ENCODE measurements at places on chromosomes 2 and 18.

DNA sequence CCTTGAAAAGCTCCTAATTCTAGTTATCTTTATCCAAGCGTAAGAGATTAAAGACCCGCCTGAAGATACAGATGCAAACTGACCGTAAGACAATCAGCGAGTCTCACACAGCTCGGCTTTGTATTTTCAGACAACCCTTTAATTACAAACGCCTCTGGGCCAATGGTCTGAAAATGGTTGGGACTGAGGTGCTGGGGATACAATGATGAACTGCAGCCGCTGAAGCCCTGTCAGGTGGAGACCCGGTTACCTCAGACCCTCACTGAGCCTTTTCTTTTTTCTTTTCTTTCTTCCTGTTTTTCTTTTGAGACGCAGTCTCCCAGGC lies 715 bp upstream of the CFAP36 start:
- no peak for DNase-seq

DNA sequence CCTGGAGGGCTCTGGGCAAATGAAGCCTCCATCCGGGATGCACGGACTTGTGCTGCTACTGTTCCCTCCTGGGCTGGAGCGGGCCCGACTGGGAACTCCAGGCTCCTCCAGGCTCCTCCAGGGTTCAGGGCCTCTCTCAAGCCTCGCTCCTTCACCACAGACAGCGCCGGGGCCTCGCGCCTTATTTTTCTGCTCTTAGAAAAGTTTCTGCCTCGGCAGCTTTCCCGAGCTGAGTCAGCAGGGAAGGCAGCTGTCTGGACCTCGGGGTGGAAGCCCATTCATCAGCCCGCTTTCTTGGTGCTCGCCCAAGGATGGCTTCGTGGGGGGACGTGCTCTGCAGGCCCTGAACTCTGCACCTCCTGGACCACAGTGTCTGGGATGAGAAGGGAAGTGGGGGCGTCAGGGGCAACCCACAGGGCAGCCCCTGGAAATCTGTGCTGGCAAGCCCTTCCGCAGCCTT lies 12.9 kb upstream of the TEX51 start:
- no peak for DNase-seq

- peak; percentile 6 for DNase-seq
These were observed 61.0 kb downstream of the TMEM163 start for GRCh38 chr2:134657650-134658250.

- peak; percentile 64 for DNase-seq
These were observed 9.2 kb upstream of the PAIP2B start for GRCh38 chr2:71235930-71236587.

GRCh38 chr2:31987454-31988220 lies 23.2 kb downstream of the MEMO1 start:
- no peak for DNase-seq

DNA sequence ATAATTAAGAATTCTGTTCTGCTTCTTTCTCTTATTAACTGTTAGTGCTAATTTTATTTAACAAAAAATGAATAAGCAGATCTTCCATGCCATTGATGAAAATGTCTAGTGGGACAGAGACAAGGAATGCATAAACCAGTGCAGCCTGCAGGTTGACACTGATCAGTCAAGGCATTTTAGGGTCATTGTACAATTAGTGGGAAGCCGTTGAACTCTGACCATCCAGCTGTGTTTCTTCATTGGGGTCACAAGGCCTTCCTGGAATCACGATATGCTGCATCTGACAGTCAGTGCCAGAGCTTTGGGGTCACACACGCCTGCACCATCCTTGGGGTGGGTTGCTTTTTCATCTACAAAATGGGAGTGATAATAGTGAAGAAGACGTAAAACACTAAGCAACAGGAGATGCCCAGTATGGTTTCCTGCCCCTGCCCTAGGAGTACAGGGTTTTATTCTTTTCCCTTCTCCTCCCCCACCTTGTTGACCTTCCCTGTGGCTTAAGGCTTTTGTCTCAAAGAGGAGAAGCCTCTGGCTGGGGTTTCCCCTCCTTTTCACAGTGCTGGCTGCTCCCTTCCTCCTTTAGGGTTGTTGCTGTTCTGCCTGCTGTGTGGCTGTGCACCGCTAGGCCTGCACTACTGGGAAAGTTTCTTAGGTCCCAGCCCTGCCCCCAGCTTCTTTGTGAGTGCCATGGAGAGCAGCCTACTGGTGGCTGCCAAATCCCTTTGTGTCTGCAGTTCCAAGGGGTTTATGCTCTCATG lies 245.6 kb downstream of the TPGS2 start:
- DNase-seq = no peak

- no peak for DNase-seq
These were observed 105.7 kb downstream of the LRRC30 start for GRCh38 chr18:7336623-7337022.

- DNase-seq = no peak
These were observed 104.5 kb downstream of the UGGT1 start for GRCh38 chr2:128195435-128195984.

GRCh38 chr2:237154082-237154638 lies 68.5 kb downstream of the COPS8 start:
- no peak for DNase-seq

GRCh38 chr2:102033031-102033749 lies 41.4 kb downstream of the IL1R2 start:
- peak; percentile 97 for DNase-seq

DNA sequence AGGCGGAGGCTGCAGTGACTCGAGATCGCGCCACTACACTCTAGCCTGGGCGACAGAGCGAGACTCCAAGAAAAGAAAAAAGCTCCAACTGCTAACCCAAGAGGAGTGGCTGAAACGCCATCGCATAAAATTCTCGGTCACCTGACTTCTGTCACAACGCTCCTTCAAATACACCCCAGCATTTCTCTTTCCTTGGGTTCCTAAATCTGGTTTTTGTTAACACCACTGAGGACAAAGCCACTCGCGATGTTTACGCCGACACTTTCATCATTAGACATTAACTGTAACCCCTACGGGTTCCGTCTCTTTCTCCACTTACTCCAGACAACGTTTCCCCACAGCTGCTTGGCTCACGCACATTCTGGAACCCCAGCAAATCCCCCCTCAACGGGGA lies 679 bp downstream of the CLK1 start:
- DNase-seq = no peak

GRCh38 chr2:178485356-178485755 lies 5.1 kb downstream of the PLEKHA3 start:
- no peak for DNase-seq

GRCh38 chr2:8554296-8554806 lies 127.5 kb upstream of the ID2 start:
- DNase-seq = no peak

GRCh38 chr2:105797298-105797819 lies 52.6 kb downstream of the NCK2 start:
- DNase-seq = peak; percentile 95

- DNase-seq = no peak
These were observed 467.3 kb upstream of the ETAA1 start for GRCh38 chr2:66929632-66930338.

GRCh38 chr2:136497709-136498108 lies 267.6 kb upstream of the THSD7B start:
- no peak for DNase-seq

DNA sequence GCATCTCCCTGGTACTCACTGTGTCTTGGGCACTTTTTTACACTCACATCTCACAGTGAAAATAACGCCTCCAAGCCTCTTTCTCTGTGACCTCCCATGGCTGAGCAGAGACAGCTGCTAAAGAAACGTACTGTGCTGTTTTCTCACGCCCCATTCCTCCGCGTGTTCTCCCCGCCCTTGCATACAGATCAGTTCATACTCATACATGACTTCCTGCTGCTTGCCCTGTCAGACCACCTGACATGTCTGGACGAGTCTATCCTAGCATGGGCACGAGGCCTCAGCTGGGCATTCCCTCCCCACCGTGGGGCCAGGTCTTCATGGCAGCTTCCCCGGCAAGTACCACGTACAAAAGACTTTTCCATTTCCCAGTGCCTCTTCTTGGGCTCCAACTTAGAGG lies 21.2 kb upstream of the IL1A start:
- DNase-seq = no peak

- no peak for DNase-seq
These were observed 53.9 kb downstream of the BIN1 start for GRCh38 chr2:127052771-127053691.

DNA sequence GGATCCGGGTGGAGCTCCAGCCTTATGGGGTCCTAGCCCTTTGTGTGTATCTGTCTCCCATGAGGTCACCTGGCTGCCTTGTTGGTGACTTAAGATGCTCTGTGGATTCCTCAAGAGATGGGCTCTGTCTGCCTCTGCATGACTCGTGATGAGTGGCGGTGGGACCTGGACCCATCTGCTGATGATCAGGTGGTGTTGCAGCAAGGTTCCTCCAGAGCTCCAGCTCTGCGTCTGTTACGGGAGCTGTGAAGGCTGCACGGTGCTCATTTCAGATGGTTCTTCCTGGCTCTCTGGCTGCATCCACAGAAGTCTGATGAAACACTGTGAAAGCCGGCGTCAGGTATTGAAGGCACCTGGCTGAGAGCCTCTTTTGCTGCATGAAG lies 2.4 kb downstream of the AGAP1 start:
- no peak for DNase-seq

GRCh38 chr2:177289824-177290628 lies 25.5 kb upstream of the NFE2L2 start:
- DNase-seq = no peak

DNA sequence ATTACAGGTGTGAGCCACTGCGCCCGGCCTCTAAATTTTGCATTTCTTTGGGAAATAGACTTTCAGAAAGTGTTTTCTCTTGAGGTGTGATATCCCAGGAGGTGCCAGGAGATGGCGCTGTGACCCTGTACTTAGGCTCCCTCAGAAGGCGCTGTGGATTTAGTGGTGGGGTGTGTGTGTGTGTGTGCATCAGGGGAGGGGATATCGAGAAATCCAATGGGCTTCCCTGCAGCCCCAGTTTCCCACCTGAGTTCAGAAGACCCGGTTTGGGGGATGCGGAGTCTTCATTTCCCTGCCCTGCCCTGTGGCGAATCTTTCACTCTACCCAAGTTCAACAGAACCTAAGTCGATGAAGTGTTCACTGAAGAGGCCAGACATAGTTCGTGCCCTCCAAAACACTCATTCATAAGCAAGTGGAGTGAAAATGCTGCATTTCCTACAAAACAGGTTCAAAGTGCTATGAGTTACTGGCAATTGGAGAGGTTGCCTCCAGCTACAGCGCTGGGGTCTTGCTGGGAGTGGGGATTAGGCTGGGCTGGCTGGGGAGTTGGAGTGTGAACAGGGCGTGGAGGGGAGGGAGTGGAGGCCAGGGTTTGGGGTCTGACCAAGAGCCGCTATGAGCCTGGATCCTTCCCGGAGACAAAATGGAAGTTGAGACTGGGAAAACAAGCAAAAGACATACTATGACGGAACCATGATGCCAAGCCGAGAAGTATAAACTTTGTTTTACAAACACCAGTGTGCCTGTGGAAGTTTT lies 6.5 kb upstream of the WNT6 start:
- peak; percentile 57 for DNase-seq

GRCh38 chr2:27453968-27454367 lies 11.8 kb downstream of the KRTCAP3 start:
- DNase-seq = no peak
